G401 (cell line): ENCODE measurements at places on chromosomes 2 and 18. TPM values are rescaled to one million over a fixed set of nuclear protein-coding genes. Genes with fewer than 3 reads are reported as not detected.

The FAM136A gene
- total RNA-seq, result 95.8 and 102 TPM in 2 replicates

The RAX gene
- not detected in 2 replicates for total RNA-seq

The ABCG5 gene
- total RNA-seq, result not detected in 2 replicates

The NCKAP5 gene
- total RNA-seq, result not detected in 2 replicates

The RGPD6 gene
- 23.1 and 35.0 TPM in 2 replicates for total RNA-seq

The INHA gene
- 1.3 TPM in 1 of 2 replicates, not detected in the other for total RNA-seq

The TXNDC2 gene
- total RNA-seq, result 0.06 TPM in 1 of 2 replicates, not detected in the other

The SPDYA gene
- total RNA-seq, result 0.17 and 1.7 TPM in 2 replicates

The KLHL41 gene
- total RNA-seq, result 0.10 TPM in 1 of 2 replicates, not detected in the other

The MYO1B gene
- total RNA-seq, result 32.6 TPM in 1 of 2 replicates, not detected in the other

The QPCT gene
- not detected in 2 replicates for total RNA-seq

The ITPRID2 gene
- total RNA-seq, result 0.55 and 1.0 TPM in 2 replicates

The TMEM37 gene
- total RNA-seq, result 0.37 and 3.1 TPM in 2 replicates

The STARD6 gene
- total RNA-seq, result not detected in 2 replicates

The MAB21L4 gene
- not detected in 2 replicates for total RNA-seq
